ENCODE measurements at places on chromosomes 2 and 18. TPM values are rescaled to one million over a fixed set of nuclear protein-coding genes. Genes with fewer than 3 reads are reported as not detected.

FBLN7 gene
- polyA plus RNA-seq: not detected

ELOA2 gene
- not detected for polyA plus RNA-seq

DSC3 gene
- polyA plus RNA-seq: 0.08 TPM

ZAP70 gene
- polyA plus RNA-seq: 0.76 TPM

WDPCP gene
- polyA plus RNA-seq: 1.6 TPM

GCKR gene
- 0.57 TPM for polyA plus RNA-seq

CETN1 gene
- polyA plus RNA-seq: not detected

MC5R gene
- polyA plus RNA-seq: not detected

TRIM43 gene
- not detected for polyA plus RNA-seq

BCL11A gene
- not detected for polyA plus RNA-seq

SFT2D3 gene
- polyA plus RNA-seq: 9.6 TPM

PIEZO2 gene
- polyA plus RNA-seq: 1.5 TPM

DLGAP1 gene
- 0.08 TPM for polyA plus RNA-seq

MYO7B gene
- not detected for polyA plus RNA-seq

DSG1 gene
- polyA plus RNA-seq: 0.16 TPM

MAL gene
- not detected for polyA plus RNA-seq

ASB18 gene
- not detected for polyA plus RNA-seq

CYS1 gene
- polyA plus RNA-seq: 0.13 TPM

SCG2 gene
- 1.5 TPM for polyA plus RNA-seq

NPAS2 gene
- not detected for polyA plus RNA-seq

HOXD4 gene
- not detected for polyA plus RNA-seq

MOGAT1 gene
- not detected for polyA plus RNA-seq

IRS1 gene
- polyA plus RNA-seq: 0.09 TPM

TMEM169 gene
- not detected for polyA plus RNA-seq

NFU1 gene
- polyA plus RNA-seq: 60.4 TPM

SIX2 gene
- polyA plus RNA-seq: not detected

RAMP1 gene
- polyA plus RNA-seq: not detected

C2orf78 gene
- 0.45 TPM for polyA plus RNA-seq

DSC2 gene
- polyA plus RNA-seq: 4.7 TPM

FIGN gene
- polyA plus RNA-seq: not detected

SULT6B1 gene
- polyA plus RNA-seq: not detected

ANTXR1 gene
- 0.62 TPM for polyA plus RNA-seq

SERPINB11 gene
- polyA plus RNA-seq: not detected

SYT4 gene
- not detected for polyA plus RNA-seq

CRACDL gene
- not detected for polyA plus RNA-seq

Measured in K562 (cell line).